ENCODE measurements at places on chromosomes 3 and 15. TPM values are rescaled to one million over a fixed set of nuclear protein-coding genes. Genes with fewer than 3 reads are reported as not detected.
A peak's percentile ranks its signal among the peaks of the same experiment; 100 is the strongest.

GRCh38 chr3:74267131-74267530, 347.3 kb downstream of the CNTN3 start:
- no peaks in the 10 kb centered on the region for H3K27me3 ChIP-seq
- no peaks in the 10 kb centered on the region for H3K36me3 ChIP-seq
- no peak overlapping the region for H3K4me3 ChIP-seq
- no peak overlapping the region for H3K27ac ChIP-seq
- H3K4me1 ChIP-seq, result no peaks in the 10 kb centered on the region

DNA sequence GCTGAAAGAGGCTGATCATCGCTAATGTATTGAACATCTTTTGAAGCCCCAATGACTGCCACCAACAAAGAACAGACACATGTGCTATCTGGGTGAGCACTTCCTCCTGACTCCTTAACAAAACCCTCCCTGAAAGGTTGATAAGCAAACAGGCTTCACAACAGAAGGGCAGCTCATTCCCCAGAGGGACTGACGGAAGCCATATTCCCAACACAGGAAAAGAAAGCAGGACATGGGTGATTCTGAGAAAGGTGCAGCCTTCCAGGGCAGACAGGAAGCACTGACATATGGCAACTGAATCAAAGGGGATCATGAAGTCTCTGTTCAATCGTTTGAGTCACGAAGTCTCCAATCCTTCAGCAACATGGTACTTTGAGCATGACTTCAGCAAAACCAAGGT, 929.0 kb downstream of the MCTP2 start:
- H3K4me1 ChIP-seq, result no peaks in the 10 kb centered on the region
- H3K27ac ChIP-seq, result no peak overlapping the region
- no peaks in the 10 kb centered on the region for H3K36me3 ChIP-seq
- no peak for DNase-seq

DNA sequence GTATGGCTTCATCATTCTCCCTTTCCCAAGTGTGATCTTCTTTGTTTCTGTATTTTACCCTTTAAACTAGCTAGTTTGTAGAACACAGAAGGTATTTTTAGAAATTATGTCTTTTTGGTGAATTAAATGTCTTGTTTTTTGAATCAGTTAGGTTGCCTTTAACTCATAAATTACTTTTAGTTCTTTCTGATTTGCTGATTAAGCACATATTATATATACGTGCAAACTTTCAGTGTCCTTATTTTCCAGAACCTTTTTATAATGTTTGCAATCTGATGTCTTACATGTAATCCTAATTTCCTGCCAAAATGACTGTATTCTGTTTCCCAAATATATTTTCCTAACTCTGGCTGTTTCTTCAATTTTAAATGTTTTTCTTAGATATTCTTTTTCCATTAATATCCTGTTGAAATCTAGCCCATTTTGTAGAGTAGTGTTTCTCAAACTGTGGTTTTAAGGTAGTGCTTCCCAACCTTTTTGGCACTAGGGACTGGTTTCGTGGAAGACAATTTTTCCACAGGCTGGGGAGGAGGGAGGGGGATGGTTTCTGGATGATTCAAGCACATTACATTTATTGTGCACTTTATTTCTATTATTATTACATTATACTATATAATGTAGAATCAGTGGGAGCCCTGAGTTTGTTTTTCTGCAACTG, 51.8 kb downstream of the CHD2 start:
- H3K4me1 ChIP-seq, result no peaks in the 10 kb centered on the region
- no peak for DNase-seq
- H3K27ac ChIP-seq, result no peak overlapping the region
- H3K36me3 ChIP-seq, result peaks cover 100% of the 10 kb centered on the region
- H3K27me3 ChIP-seq, result no peaks in the 10 kb centered on the region

DNA sequence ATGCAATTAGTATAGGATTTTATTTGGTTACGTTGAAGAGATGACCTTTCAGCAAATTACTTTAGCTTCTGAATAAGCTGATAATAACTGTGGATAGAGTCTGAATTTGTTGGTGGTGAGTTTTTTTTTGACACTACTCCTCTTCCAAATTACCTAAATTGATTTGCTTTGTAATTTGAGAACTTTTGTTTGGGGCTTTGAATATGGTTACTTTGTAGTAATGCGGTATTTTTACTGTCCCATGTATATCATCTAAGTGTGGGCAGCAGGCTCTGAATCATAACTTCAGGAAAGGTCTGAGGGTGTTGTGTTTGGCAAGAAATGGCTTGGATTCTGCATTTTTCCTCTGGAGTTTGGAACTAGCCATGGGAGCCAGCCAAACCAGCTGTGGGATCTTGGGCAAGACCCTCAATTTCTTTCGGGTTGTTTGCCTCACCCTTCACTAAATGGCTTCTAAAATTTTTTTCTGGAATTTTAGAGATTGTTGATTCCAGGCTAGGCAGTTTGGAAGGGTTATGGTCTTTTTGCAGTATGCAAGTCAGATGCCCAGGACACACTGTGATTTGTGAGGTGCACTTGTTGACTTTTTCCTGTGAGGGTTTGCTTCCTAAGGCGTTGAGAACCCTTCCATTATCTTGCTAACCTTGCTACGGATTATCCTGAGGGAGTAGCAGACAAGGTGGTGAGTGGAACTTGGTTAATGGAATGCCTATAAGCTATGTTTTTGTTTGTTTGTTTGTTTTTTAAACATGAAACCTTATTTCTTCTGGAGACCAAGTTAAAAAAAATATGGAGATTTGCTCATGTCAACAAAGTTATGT, 10.4 kb downstream of the PTPRG start:
- no peak overlapping the region for H3K27ac ChIP-seq
- no peaks in the 10 kb centered on the region for H3K27me3 ChIP-seq
- no peak overlapping the region for H3K4me3 ChIP-seq
- no peaks in the 10 kb centered on the region for H3K4me1 ChIP-seq

GRCh38 chr15:77748078-77749064, 115.7 kb upstream of the LINGO1 start:
- no peaks in the 10 kb centered on the region for H3K27me3 ChIP-seq
- H3K4me3 ChIP-seq, result no peak overlapping the region
- no peak for DNase-seq
- H3K36me3 ChIP-seq, result no peaks in the 10 kb centered on the region

DNA sequence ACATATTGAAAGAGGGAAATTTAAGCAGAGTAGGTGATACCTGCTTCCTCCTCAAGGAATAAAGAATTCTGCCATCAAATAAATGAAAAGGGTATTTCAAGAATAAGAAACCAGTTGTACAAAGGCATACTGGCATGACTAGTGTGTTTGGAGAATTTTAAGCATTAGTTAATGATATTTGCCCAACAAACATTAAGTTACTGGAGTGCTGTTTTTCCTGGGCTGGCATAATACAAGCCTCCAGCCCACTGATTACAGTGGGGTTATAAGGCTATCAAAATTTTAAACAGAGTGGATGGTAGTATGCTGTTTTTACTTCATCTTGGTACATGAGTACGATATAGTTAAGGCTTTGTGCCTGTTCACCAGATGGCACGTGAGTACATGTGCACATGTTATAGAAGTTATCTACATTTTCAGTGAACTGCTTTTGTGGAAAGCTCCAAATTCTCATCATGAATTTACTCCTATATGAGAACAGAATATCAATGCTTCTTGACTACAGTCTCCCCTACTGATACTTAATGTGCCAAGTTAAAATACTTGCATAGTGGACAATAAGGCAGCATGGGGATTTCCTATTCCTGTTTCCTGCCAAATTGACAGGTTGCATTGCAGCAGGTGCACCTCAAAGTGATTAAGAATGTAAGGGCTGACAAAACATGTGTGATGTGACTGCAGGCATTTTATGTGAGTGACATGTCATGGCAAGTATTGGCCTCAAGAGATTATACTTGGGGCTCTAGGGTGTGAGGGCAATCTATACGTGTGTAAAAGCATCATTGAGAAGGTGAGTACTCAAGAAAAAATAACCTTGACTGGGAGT, 14.9 kb downstream of the NAALADL2 start:
- no peak overlapping the region for H3K27ac ChIP-seq
- H3K36me3 ChIP-seq, result no peaks in the 10 kb centered on the region
- no peaks in the 10 kb centered on the region for H3K27me3 ChIP-seq
- no peak overlapping the region for H3K4me3 ChIP-seq

- H3K36me3 ChIP-seq, result no peaks in the 10 kb centered on the region
- H3K4me3 ChIP-seq, result no peak overlapping the region
- peaks cover 4% of the 10 kb centered on the region for H3K4me1 ChIP-seq
- no peak overlapping the region for H3K27ac ChIP-seq
- no peak for DNase-seq
Observed at GRCh38 chr3:49880581-49881315, 11.0 kb upstream of the CAMKV start.

- no peak overlapping the region for H3K4me3 ChIP-seq
- peaks cover 69% of the 10 kb centered on the region for H3K27me3 ChIP-seq
- no peak overlapping the region for H3K27ac ChIP-seq
- no peak for DNase-seq
- peaks cover 5% of the 10 kb centered on the region for H3K4me1 ChIP-seq
- no peaks in the 10 kb centered on the region for H3K36me3 ChIP-seq
Observed at GRCh38 chr3:61563313-61564271, 2.2 kb downstream of the PTPRG start.

DNA sequence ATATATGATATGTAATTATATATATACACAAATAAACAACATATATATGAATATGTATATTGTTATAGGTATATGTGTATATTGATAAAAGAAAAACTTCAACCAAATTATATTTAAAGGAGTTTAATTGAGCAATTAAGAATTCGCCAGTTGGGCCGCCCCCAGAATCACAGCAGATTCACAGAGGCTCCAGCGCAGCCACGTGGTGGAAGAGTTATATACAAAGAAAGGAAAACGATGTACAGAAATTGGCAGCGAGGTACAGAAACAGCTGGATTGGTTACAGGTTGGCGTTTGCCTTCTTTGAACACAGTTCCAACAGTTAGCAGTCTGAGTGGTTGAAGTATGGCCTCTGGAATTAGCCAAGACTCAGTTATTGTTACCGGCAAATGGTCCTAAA, 137.3 kb upstream of the SLC24A5 start:
- no peaks in the 10 kb centered on the region for H3K36me3 ChIP-seq
- no peaks in the 10 kb centered on the region for H3K27me3 ChIP-seq
- no peak overlapping the region for H3K4me3 ChIP-seq
- DNase-seq, result no peak

DNA sequence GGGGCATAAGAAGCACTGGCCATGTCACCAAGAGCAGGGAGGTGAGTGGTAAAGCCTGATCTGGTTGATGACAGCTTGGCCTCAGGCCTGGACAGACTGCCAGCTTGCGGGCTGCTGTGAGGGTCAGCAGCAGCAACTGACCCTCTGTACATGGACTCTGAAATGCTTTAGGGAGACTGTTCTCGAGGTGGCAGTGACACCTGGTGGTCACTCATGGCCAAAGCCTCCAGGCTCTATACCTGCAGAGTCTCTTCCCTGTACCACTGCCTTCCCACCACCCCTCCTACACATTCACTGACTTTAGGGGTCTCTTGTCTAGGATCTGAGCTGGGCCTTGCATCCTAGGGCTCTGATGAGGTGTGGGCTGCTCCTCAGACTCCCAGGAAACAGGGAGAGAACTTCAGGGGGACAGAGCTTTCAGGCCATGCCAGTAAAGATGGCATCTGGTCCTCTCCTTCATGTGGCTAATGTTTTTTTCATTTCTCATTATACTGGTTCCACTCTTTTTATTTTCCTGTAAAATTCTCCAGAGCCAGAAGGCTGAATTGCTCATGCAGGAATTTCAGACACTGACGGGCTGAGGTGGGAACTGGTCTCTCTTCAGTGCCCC, 17.2 kb upstream of the TIMP4 start:
- H3K27me3 ChIP-seq, result no peaks in the 10 kb centered on the region
- H3K36me3 ChIP-seq, result no peaks in the 10 kb centered on the region
- DNase-seq, result no peak
- H3K4me3 ChIP-seq, result no peak overlapping the region

GRCh38 chr3:65591313-65591712, 447.4 kb downstream of the MAGI1 start:
- no peaks in the 10 kb centered on the region for H3K27me3 ChIP-seq
- H3K4me1 ChIP-seq, result no peaks in the 10 kb centered on the region
- H3K27ac ChIP-seq, result no peak overlapping the region
- no peak overlapping the region for H3K4me3 ChIP-seq
- no peak for DNase-seq

DNA sequence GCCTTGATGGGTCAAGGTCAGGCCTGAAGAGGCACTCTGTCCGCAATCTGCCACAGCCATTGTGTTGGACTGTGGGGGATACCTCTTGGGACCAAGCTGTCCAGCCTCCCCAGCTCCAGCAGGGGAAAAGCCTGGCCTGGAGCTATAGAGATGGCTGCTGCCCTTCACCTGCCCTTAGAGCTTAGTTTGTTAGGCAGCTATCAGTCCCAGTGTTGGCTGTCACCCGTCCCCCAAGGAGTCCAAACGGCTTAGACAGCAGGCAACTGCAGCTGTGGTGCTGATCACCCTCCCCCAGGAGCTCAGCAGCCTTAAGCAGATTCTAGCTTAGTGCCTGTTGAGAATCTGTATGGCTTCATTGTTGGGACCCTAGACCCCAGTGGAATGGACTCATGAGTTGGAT, 180.3 kb downstream of the MYRIP start:
- H3K36me3 ChIP-seq, result no peaks in the 10 kb centered on the region
- no peak overlapping the region for H3K27ac ChIP-seq
- no peaks in the 10 kb centered on the region for H3K4me1 ChIP-seq
- no peak for DNase-seq
- H3K27me3 ChIP-seq, result no peaks in the 10 kb centered on the region

GRCh38 chr3:105062853-105063252, 303.9 kb upstream of the ALCAM start:
- DNase-seq, result no peak
- no peaks in the 10 kb centered on the region for H3K4me1 ChIP-seq
- no peak overlapping the region for H3K4me3 ChIP-seq
- no peaks in the 10 kb centered on the region for H3K36me3 ChIP-seq
- no peaks in the 10 kb centered on the region for H3K27me3 ChIP-seq
- no peak overlapping the region for H3K27ac ChIP-seq

- H3K4me1 ChIP-seq, result peaks cover 41% of the 10 kb centered on the region
- no peaks in the 10 kb centered on the region for H3K36me3 ChIP-seq
- H3K27me3 ChIP-seq, result no peaks in the 10 kb centered on the region
- H3K27ac ChIP-seq, result peak overlapping the region; percentile 69
- H3K4me3 ChIP-seq, result no peak overlapping the region
- DNase-seq, result no peak
Observed at GRCh38 chr3:197547306-197548011, 8.3 kb downstream of the BDH1 start.

- no peaks in the 10 kb centered on the region for H3K4me1 ChIP-seq
- H3K4me3 ChIP-seq, result no peak overlapping the region
- no peak for DNase-seq
- H3K27ac ChIP-seq, result no peak overlapping the region
- H3K36me3 ChIP-seq, result no peaks in the 10 kb centered on the region
Observed at GRCh38 chr3:140850210-140850955, 91.3 kb upstream of the SLC25A36 start.

- DNase-seq, result no peak
- H3K36me3 ChIP-seq, result no peaks in the 10 kb centered on the region
- no peak overlapping the region for H3K4me3 ChIP-seq
- no peaks in the 10 kb centered on the region for H3K27me3 ChIP-seq
- no peak overlapping the region for H3K27ac ChIP-seq
- H3K4me1 ChIP-seq, result peaks cover 8% of the 10 kb centered on the region
Observed at GRCh38 chr3:66435989-66436388, 64.8 kb downstream of the LRIG1 start.

- no peak for DNase-seq
- no peaks in the 10 kb centered on the region for H3K36me3 ChIP-seq
Observed at GRCh38 chr3:56932866-56933265, 127.6 kb upstream of the SPATA12 start.

- H3K4me1 ChIP-seq, result no peaks in the 10 kb centered on the region
- H3K4me3 ChIP-seq, result no peak overlapping the region
Observed at GRCh38 chr3:158443632-158444031, 127.4 kb upstream of the MLF1 start.

The CSTA gene
- polyA plus RNA-seq, result 582 TPM

The UROC1 gene
- polyA plus RNA-seq, result not detected

The PODXL2 gene
- 0.33 TPM for polyA plus RNA-seq

The GPX1 gene
- 1,287 TPM for polyA plus RNA-seq

The ANKRD63 gene
- not detected for polyA plus RNA-seq

The GOLGA8G gene
- not detected for polyA plus RNA-seq

The GREM1 gene
- not detected for polyA plus RNA-seq

The ACAD9 gene
- 21.9 TPM for polyA plus RNA-seq

The PYDC2 gene
- polyA plus RNA-seq, result not detected
